NCI-H1092 (cell line): ENCODE measurements at places on chromosomes 16 and 17.

DNA sequence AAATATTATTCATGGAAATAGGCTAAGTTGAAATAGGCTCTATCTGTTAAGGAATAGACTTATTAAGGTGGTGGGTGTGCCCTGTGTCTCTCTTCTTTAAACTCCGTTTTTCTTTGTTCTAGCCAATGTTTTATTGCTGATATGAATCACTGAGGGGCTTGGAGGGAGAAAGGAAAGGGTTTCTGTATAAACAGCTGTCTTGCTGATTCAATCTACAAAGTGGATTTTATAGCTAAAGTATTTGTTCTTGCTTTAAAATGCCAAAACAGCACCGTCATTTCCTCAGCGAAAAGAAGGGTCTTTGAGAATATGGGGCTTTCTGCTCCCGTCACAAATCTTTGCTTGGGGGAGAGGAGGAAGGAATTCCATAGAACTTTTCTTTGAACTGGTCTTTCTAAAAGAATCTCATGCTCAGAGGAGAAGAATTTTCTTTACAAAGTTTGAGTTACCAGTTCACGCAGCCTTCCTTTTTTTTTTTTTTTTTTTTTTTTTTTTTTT lies 39.3 kb downstream of the MSI2 start:
- no peak for DNase-seq

GRCh38 chr17:57391857-57392471 lies 135.6 kb downstream of the MSI2 start:
- DNase-seq = no peak

GRCh38 chr16:57618296-57619132 lies 9.9 kb upstream of the ADGRG1 start:
- no peak for DNase-seq

DNA sequence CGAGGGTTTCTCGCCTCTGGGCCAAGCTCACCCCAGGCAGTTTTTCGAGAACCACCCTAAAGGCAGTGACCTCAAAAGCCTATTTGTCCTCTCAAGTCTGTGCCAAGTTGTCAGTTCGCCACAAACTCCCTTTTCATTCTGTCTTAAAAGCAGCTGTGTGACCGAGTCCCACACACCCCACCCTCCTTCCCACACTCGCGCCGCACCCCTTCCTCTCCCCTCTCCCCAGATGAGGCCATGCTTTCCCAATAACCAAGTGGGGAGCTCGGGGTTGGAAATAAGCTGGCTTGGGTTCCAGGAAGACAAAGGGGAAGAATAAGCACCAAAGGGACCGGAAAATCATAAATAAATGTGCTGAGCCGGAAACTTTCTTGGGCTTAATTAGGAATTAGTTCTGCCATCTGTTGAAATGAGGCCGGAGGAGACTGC lies 36.7 kb downstream of the GRIN2C start:
- DNase-seq = no peak

DNA sequence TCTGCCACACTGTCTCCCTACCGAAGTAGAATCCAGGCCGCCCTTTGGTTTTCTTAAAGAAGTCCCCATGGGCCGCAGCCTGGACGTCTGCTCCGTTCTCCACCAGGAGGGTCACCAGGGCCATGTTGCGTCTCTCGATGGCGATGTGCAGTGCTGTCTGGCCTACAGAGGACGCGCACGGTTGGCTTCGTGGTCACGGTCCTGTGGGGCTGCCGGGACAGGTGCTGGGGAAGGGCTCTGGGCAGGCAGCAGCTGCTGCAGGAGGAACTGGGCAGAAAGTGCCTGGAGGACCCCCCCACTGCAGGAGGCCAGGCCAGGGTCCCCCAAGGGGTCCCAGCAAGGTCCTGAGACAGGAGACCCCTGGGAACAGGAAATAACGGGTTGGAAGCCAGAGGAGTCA lies 19.0 kb downstream of the TRPV1 start:
- DNase-seq = no peak

GRCh38 chr16:17331071-17331607 lies 139.6 kb downstream of the XYLT1 start:
- DNase-seq = no peak

GRCh38 chr16:80066805-80067580 lies 466.5 kb upstream of the MAF start:
- no peak for DNase-seq
